Stimulated activated CD8-positive, alpha-beta memory T cell treated with anti-CD3 and anti-CD28 coated beads, Interleukin-2, amount 100 ng/mL, for 1 hour (primary cell): ENCODE measurements at places on chromosomes 13 and 19.

DNA sequence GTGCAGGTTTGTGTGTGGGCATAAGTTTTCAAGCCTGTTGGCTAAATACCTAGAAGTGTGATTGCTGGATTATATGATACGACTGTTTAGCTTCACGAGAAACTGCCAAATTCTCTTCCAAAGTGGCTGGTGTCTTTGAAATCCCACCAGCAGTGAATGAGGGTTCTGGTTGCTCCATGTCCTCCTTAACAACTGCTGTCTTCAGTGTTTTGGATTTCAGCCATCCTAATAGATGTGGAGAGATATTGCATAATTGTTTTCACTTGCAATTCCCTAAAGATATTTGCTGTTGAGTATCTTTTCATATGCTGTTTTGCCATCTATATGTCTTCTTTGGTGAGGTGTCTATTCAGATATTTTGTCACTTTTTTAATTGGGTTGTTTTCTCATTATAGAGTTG is 390.5 kb downstream of the ZNF536 start:
- no peak for DNase-seq

GRCh38 chr19:4506449-4507149 is 11.7 kb downstream of the PLIN4 start:
- DNase-seq: no peak

DNA sequence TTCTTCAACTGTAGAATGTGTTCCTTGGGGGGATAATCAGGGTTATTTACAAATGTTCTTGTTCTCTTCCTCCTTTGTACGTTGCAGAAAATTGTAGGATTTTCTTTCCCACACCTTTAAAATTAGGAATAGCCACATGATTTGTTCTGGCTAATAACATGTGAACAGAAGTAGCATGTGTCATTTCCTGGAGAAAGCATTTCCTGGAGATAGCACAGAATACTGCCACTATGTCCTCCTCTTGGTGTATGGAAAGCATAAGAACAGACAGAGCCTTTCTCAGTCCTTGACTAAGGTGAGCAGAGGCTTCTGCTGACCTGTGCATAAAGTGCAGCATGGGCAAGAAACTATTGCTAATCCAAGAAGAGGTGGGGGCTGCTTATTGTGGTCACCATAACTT is 101.8 kb downstream of the FAM216B start:
- no peak for DNase-seq

DNA sequence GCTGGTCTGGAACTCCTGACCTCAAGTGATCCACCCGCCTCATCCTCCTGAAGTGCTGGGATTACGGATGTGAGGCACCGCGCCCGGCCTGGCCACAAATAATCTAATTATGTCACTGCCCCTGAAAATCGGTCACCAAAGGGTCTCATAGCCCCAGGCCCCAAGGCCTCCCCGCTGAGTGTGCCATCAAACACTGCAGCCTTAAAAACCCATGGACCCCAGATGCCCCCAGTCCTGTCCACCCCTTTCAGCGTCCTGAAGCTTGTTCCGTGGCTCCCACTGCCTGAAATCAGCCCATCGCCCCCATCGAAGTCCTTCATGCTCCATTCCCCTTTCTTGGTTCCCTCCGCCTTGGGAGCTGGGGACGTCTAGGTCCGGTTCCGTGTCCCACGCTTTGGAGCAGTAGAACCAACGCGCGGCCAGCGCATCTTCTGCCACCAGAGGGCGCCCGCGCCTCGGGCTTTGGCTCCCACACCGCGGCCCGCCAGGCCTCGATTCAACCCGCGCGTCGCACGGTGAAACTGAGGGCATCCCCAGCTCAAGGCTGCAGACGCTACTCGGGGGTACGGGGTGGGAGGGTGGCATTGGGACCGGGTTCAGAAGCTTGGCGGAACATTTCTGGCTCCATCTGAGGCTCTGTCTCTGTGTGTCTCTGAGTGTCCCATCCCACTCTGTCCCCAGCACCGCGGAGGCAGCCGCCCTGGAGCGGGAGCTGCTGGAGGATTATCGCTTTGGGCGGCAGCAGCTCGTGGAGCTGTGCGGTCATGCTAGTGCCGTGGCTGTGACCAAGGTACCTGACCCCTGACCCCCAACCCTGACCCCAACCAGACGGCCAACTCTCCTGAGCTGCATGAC is 3.5 kb downstream of the YJEFN3 start:
- peak; percentile 77 for DNase-seq

DNA sequence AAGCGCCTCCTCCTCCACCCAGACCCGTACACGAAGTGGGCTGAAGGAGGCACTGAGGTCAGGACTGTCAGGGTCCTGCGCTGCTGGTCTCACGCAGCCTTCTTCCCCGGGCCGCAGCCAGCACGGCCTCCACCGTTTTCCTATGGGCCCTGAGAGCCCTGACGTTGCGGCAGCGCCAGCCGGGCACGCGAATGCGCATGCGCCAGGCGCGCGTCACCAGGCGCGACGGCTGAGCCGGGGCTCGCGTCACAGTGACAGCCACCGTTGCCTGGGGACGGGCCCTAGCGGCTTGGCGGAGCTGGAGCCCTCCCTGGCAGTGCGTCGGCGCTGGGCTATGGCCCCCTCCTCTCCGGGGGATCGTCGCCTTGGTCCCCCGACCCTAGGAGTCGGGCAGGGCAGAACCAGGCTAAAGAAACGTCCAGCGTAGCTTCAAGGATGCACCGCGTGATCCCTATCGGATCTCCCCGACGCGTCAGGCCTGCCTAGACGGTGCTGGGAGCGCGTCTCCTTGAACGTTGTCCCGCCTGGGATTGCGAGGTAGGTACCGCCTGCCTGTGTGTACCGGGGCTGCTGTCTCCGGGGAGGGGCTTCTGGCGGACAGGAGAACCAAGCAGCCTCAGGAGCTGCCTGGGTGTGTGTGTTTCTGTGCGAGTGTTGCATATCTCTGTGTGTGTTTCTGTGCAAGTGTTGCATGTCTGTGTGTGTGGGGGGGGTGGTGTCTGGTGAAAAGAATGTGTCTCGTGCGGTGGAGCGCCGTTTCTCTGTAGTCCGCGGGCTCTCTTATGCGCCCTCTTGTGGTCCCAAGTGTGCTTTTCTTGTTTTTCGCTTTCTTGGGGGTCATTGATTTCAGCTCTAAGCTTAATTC is 43.2 kb downstream of the ZNF571 start:
- no peak for DNase-seq

- no peak for DNase-seq
Observed at GRCh38 chr19:5968431-5969373, 9.2 kb downstream of the RANBP3 start.

DNA sequence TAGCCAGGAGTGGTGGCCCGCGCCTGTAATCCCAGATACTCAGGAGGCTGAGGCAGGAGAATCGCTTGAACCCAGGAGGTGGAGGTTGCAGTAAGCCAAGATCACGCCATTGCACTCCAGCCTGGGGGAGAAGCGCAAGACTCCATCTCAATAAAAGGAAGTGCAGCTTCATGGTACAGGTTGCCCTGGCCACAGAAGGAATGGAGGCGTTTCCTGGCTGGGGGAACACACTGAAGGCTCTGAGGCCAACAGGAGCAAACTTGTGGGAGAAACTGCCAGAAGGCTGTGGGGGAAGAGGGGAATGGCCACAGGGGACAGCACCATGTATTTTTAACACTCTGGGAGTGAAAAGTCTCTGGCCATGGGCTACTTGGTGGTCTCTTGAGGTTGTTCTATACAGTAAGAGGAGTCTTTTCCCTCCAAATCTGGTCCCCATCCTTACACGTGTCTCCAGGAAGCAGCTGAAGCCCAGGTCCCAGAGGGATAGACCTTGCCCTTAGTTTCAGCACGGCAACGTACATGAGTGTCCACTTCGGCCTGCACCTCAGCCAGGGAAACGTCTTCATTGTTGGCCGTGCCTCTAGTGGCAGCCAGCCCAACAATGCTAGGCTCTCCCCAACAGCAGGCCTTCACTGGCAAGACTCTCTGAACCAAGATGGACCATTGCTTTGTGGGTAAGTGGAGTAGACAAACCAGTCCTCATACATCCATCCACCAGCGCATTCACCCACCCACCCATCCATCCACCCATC is 7.4 kb downstream of the MICOS13 start:
- DNase-seq: no peak

DNA sequence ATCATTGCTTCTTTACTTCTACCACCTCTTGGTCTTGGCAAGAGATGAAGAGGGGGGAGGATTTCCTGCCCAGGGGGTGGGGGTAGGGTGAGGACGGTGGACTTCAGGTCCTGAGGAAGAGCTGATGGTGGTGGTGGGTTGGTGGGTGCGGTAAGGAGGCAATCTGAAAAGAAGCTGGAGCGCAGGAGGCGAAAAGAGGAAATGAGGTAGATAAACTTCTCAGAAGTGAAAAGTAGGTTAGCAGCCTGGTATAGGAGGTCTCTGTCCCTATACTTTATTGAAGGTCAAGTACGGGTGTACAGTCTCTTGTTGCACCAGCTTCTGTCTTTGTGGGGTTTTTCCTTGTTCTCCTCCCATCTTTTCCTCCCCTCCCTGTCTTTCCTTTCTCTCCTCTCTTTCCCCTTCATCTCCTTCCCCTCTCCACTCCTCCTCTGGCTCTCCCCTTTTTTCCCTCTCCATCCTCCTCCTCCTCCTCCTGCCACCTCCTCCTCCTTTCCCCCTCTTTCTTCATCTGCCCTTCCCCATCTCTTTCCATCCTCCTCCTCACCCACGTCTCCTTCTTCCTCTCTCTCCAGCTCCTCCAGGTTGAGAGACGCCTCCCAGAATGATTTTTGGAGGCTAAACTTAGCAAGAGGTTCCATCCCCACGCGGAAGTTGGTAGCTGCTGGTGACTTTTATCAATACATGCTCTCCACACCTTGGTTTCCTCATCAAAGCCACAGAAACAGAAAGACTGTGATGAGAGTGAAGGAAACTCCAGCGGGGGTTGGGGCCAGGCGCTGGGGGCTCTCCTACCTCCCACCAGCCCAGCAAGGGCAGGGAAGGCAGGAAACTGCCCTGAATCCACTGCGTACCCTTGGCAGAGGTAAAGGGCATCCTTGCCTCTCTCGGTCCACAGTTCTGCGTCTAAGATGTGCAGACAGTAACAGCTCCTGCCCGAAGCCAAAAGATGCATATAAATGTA is 15.3 kb downstream of the TNFSF14 start:
- DNase-seq: no peak

GRCh38 chr13:31747291-31747690 is 8.0 kb downstream of the RXFP2 start:
- no peak for DNase-seq

GRCh38 chr13:36549755-36550154 is 117.5 kb downstream of the CCNA1 start:
- DNase-seq: no peak

DNA sequence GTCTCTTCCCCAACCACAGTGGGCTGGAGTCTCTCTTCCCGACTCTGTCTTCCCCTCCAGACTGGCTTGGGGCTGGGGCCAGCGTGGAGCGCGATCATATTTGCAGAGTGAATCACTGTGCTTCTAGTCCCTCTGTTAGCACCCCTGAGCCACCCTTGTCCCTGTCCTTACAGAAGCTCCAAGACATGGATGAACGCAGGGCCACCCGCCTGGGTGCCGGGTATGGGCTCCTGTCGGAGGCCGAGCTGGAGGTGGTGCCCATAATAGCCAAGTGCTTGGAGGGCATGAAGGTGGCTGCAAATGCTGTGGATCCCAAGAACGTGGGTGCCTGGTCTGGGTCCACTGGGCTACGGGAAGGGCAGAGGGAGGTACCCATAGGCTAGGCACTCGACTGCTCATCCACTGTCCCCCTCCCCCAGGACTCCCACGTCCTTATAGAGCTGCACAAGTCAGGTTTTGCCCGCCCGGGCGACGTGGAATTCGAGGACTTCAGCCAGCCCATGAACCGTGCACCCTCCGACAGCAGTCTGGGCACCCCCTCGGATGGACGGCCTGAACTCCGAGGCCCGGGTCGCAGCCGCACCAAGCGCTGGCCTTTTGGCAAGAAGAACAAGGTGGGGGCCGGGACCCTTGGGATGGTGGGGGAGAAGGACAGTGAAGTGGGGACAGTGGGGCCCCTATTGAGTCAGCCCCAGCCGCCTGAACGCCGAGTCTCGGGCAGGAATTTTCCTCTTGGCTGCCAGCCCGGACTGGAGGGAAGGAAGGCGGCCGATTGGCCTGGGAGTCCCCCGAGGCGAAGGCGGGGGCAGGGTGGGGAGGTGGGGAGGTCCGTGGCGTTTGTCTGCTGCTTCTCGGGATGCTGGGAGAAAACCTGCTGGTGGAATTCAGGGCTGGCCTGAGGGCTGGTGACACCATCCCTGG is 5.2 kb downstream of the TRIP10 start:
- no peak for DNase-seq

GRCh38 chr13:100280681-100281080 is 191.8 kb downstream of the PCCA start:
- DNase-seq: no peak

DNA sequence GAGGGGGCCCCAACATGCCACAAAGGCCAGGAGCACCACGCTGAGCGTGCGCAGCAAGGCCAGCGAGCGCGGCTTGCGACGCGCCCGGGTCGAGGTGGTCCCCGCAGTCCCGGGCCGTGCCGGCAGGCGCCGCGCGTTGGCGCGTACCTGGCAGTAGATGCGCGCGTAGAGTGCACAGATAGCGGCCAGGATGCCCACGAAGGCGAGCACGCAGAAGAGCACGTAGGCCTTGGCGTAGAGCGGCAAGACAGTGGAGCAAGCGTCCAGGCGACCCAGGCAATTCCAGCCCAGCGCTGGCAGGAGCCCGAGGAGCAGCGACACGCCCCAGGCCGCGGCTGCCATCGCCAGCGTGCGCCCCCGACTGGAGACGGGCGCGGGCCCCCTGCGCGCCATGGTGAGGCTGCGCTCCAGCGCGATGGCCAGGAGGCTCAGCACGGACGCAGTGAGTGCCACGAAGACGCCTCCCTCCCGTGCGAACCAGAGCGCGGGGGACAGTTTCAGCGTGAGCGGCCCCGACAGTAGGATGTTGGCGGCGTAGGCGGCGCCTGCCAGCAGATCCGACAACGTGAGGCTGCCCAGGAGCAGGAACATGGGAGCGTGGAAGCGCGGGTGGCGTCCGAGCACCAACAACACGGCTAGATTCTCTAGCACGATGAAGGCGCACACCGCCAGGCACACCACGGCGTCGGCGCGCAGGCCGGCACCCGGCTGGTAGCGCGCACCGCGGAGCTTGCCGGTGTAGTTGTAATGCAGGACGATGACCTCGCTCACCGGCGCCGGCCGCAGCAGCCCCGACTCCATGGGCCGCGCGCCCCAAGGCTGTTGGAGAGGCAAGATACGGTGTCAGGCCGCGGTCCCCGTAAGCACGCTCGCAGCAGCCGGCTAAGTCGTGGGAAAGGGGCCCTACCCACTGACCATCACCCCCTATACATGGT is 2.8 kb downstream of the S1PR5 start:
- DNase-seq: no peak

GRCh38 chr13:26698392-26699196 is 62.0 kb downstream of the GPR12 start:
- DNase-seq: peak; percentile 65

DNA sequence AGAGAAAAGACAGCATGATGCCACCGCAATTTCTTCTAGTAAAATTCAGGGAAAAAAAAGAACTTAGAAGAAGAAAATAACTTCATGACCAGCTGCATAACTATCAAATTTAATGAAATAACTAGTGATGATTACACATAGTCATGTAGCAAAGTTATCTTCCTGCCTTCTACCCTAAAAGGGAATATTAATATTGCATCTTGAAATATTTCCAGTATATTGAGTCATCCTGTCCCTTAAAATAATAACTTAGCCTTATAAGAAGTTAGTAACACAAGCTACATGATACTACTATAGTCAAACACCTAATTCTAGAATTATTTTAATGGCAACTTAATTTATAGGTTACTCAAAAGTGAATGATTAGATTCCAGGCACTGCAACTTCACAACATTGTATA is 289.2 kb downstream of the KLF12 start:
- no peak for DNase-seq

- no peak for DNase-seq
Observed at GRCh38 chr19:6409346-6409745, 15.3 kb downstream of the KHSRP start.
